Activated CD4-positive, alpha-beta T cell treated with anti-CD3 and anti-CD28 coated beads for 24 hours (primary cell): ENCODE measurements at places on chromosomes 11 and 22.

DNA sequence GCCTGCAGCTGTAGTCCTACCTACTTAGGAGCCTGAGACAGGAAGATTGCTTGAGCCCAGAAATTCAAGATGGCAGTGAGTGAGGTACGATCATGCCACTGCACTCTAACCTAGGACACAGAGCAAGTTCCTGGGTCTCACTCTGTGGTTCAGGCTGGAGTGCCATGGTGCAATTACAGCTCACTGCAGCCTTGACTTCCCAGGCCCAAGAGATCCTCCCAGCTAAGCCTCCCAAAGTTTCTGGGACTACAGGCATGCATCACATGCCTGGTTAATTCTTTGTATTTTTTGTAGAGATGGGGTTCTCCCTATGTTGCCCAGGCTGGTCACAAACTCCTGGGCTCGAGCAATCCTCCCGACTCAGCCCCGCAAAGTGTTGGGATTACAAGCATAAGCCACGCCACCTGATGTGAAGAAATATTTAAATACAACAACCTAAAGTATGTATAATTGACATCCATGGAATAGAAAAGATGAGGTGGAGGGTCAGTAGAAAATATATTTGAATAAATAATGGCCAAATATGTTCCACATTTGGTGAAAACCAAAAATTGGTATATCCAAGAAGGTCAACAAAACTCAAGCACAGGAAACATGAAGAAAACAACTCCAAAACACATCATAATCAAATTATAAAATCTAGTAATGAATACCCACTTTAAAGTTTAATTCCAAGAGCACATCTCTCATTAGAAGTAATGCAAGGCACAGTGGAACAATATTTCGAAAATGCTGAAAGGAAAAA, 47.9 kb upstream of the IGLL5 start:
- no peak for DNase-seq

- no peak for DNase-seq
These were observed 210.8 kb downstream of the CEP164 start for GRCh38 chr11:117538263-117539135.

- peak; percentile 37 for DNase-seq
These were observed 54.8 kb upstream of the PHF21B start for GRCh38 chr22:45064313-45065278.

- DNase-seq, result no peak
These were observed 5.5 kb downstream of the FOLR3 start for GRCh38 chr11:72141066-72141465.

DNA sequence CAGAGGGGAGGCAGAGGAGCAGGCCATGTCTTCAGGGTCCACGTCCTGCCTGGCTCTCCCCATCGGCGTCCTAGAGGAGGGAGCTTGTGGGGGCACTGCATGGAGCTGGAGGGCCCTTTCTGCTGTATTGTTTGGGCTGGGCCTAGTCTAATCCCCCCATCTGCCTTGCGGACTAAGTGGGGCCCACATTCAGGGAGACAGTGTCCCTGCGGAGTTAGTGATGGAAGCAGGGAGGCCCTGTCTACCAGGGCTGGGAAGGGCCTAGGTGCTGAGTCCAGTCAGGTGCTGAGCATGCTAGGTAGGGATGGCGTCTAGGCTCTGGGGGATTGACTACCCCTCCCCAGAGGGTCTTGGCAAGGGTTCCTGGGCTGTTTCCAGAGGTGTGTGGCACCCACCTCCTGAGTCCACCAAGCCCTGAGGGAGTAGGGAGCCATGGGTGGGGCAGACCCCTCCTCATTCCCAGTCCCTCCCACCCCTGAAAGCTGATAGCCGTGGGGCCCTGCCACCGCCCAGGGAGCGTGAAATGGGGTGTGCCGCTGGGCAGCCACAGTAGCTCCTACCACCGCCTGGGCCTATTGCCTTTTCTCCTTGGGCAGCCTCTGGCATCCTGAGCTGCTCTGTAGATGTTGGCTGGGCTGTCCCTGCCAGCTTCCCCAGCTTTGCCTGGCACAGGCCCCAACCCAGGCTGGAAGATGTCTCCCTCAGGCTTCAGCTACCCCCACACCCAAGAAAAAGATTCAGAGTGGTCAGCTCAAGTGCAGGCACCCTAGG, 1.9 kb upstream of the POLD4 start:
- DNase-seq, result no peak

GRCh38 chr11:20668131-20668809, 1.1 kb upstream of the NELL1 start:
- DNase-seq, result no peak

DNA sequence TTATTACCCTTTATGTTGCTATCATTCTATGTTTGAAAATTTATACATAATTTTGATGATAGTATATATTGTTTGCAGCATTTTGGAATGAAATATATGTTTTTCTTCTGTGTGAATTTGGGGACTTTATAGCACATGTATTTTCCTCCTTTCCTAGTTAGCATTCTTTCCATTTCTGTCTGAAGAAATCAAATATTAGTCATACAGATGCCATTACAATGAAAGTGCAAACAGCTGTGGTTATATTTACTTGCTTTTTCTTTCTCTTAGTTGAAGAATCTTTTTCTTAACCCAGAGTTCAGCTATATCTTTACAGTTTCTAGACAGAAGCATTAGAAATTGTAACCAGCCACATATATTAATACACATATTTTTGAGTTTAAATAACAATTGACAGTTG, 753.1 kb upstream of the ARHGAP42 start:
- DNase-seq, result no peak

DNA sequence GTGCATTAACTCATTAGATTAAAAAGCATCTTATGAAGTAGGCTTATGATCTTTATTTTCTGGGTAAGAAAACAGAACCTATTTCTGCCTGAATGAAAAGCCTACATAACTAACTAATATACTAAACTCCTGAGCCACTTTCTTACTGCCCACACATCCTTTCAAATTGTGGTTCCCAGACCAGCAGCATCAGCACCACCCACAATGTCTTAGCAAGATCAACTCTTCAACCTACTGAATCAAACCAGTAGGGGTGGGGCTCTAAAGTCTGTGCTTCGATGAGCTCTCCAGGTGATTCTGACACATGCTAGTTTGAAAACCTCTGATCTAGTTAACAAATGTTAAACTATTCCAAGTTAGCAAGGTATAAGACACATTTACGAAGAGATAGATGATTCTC, 462.4 kb downstream of the DLG2 start:
- DNase-seq, result no peak

DNA sequence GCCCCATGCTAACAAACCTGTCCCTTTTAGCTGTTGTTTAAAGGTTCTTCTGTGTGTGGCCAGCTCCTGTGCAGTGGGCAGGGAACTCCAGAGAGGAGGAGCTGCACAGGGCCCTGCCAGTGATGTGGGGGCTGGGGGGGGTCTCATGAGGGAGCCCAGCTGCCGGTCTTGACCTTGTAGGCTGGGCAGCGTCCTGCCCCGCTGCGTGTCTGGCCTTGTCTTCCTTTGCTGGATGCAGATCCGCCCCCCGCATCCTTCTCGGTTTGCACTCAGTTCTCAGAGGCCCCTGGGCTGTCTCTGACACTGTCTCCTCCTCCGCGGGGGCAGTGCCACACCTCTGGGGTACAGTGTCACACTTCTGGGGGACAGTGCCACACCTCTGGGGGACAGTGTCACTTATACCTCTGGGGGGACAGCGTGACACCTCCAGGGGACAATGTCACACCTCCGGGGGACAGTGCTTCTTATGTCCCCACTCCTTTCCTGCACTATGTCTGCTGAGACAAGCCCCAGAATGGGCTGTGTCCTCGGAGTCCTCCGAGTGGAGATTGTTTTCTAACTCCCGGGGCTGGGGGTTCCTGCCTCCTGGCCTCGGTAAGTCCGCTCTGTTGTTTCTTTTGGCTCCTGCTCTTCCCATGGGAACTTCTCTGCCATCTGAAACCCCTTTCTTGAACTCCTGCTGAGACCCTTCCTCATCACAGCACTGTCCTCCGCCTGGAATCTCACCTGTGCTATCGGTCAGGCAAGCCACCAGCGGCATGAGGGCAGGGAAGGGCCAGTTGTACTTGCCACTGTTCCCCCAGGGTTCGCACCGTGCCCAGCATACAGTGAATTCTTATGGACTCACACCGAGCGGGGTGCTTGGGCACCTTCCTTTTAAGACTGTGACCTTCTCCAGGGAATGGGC, 788.3 kb downstream of the TBC1D22A start:
- DNase-seq, result no peak

GRCh38 chr11:117790279-117790678, 6.7 kb downstream of the DSCAML1 start:
- DNase-seq, result no peak

GRCh38 chr22:39622881-39623367, 52.4 kb downstream of the CACNA1I start:
- DNase-seq, result peak; percentile 61

- DNase-seq, result peak; percentile 6
These were observed 320 bp downstream of the CLTCL1 start for GRCh38 chr22:19291218-19291579.

DNA sequence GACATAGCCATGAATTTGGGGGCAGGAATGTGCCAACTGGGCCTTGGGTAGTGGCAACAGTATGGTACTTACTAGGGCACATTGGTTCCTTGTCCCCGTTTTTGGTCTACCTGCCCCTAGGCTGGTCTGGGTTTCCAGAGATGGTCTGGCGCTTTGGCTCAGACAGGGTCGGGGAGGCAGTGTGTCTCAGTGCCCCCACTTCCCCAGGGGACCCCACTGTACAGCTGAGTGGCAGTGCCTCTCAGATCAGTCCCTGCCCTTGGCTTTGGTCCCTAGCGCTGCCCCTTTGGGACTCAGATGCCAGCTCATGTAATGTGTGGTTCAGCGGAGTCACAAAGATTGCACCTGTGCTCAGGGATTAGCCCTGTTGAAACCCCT, 3.3 kb downstream of the RIC8A start:
- no peak for DNase-seq

DNA sequence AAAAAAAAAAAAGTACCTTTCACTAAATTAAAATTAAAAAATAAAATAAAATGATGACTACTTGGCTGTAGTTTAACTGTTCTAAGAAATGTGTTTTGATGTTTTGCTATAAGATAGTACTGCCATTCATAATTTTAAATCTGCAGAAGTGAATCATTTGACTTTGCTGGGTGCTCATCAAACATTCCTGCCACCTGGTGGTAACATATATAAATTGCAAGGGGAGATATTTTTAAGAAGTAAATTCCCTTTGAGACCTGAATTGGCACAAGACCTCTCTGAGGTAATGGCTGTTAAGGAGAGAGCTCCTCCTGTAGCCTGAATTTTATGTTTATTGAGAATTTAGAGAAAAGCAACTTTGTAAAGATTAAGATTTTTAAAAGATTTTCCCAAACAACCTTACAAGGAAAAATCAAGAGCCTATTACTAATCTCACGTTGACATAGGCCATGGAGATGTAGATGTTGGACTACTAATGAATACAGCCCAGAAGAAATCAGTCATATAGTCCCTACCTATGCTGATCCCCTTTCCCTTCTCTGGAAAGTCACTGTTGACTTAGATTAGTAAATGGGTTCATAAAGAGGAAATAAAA, 11.9 kb upstream of the NARS2 start:
- no peak for DNase-seq

- no peak for DNase-seq
These were observed at the start of gene KLHDC7B for GRCh38 chr22:50545522-50546325. KLHDC7B (plus strand) TSS chr22:50545899; CDS start chr22:50546244, 345 bp downstream.

- DNase-seq, result no peak
These were observed 349.2 kb downstream of the AASDHPPT start for GRCh38 chr11:106426696-106427095.

DNA sequence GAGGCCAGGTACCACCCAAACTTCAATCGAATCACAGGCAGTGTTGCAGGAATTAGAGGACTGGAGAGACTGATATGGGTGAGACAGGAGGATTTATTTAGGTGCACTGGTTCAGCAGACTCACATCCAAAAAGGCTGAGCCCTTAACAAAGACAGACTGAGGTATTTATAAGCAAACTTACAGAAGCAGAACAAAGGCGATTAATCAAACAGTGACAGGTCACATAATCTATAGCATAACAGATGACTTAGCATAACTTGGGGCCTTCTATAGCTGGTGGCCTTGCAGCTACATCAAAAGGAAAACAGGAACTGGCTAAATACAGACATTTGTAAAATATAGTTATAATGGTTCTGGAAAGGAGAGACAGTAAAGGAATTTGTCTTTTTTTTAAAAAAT, 2.1 kb downstream of the APOBEC3B start:
- DNase-seq, result no peak
